ENCODE measurements at places on chromosomes 7 and 10. TPM values are rescaled to one million over a fixed set of nuclear protein-coding genes. Genes with fewer than 3 reads are reported as not detected.

TAX1BP1 gene
- 54.0 TPM for total RNA-seq

GRCh38 chr7:47648275-47648925, 66.5 kb upstream of the TNS3 start:
- no peak overlapping the region for H3K27ac ChIP-seq
- no peak for DNase-seq
- no peaks in the 10 kb centered on the region for H3K27me3 ChIP-seq
- H3K4me3 ChIP-seq: no peak overlapping the region
- no peaks in the 10 kb centered on the region for H3K36me3 ChIP-seq
- no peaks in the 10 kb centered on the region for H3K4me1 ChIP-seq

DNA sequence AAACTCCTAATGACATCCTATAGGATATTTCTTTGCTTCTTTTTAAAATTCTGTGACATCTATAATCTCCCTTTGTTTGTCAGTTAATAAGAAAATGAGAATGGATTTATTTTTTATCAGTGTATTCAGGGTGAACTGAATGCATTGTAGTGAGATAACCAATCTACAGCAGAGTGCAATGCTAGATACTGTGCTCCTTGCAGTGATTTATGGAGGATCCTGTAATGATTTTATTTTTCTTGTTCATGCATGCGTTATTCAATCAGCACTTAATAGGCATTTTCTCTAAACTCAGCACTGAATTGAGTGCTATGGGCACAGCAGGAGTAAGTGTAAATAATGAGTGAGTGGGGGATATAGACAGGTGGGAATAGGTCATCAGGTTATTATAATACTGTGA, 253.9 kb downstream of the CDK14 start:
- H3K36me3 ChIP-seq: no peaks in the 10 kb centered on the region
- no peak overlapping the region for H3K27ac ChIP-seq
- H3K27me3 ChIP-seq: no peaks in the 10 kb centered on the region
- no peak overlapping the region for H3K4me3 ChIP-seq
- H3K4me1 ChIP-seq: peaks cover 14% of the 10 kb centered on the region

- no peak for DNase-seq
- H3K27ac ChIP-seq: peak overlapping the region; percentile 5
- no peaks in the 10 kb centered on the region for H3K27me3 ChIP-seq
Observed at GRCh38 chr7:116571552-116571951, 46.7 kb downstream of the CAV1 start.

- H3K27ac ChIP-seq: no peak overlapping the region
- H3K27me3 ChIP-seq: no peaks in the 10 kb centered on the region
- H3K4me1 ChIP-seq: peaks cover 4% of the 10 kb centered on the region
- H3K4me3 ChIP-seq: no peak overlapping the region
- no peaks in the 10 kb centered on the region for H3K36me3 ChIP-seq
Observed at GRCh38 chr10:62175251-62175650, 93.4 kb downstream of the RTKN2 start.

DNA sequence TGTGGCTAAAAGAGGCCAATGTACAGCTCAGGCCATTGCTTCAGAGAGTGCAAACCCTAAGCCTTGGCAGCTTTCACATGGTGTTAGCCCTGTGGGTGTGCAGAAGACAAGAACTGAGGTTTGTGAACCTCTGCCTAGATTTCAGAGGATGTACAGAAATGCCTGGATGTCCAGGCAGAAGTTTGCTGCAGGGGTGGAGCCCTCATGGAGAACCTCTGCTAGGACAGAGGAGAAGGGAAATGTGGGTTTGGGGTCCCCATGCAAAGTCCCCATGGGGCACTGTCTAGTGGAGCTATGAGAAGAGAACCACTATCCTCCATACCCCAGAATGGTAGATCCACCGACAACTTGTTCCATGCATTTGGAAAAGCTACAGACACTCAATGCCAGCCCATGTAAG, 12.4 kb downstream of the SORCS1 start:
- DNase-seq: no peak
- no peak overlapping the region for H3K27ac ChIP-seq
- no peaks in the 10 kb centered on the region for H3K36me3 ChIP-seq
- H3K4me3 ChIP-seq: no peak overlapping the region

DNA sequence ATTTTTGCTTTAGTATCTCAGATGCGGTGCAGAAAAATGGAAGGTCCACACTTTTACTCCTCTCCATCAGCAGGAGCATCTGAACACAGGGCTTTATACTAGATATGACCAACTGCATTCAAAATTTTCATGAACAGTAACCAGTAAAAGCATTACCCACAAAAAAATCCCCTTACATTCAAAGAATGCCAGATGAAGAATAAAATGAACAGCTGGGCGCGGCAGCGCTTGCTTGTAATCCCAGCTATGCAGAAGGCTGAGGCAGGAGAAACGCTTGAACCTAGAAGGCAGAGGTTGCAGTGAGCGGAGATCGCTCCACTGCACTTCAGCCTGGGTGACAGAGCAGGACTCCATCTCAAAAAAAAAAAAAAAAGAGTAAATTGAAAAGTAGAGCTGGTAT, 3.1 kb downstream of the SAR1A start:
- H3K27ac ChIP-seq: no peak overlapping the region
- H3K4me1 ChIP-seq: peaks cover 16% of the 10 kb centered on the region
- no peak overlapping the region for H3K4me3 ChIP-seq
- no peaks in the 10 kb centered on the region for H3K27me3 ChIP-seq
- no peak for DNase-seq
- peaks cover 15% of the 10 kb centered on the region for H3K36me3 ChIP-seq

PLCE1 gene
- total RNA-seq: 0.26 TPM

NKX6-2 gene
- not detected for total RNA-seq

PLEKHS1 gene
- 0.09 TPM for total RNA-seq

MEIG1 gene
- total RNA-seq: not detected

C7orf57 gene
- not detected for total RNA-seq

DNA sequence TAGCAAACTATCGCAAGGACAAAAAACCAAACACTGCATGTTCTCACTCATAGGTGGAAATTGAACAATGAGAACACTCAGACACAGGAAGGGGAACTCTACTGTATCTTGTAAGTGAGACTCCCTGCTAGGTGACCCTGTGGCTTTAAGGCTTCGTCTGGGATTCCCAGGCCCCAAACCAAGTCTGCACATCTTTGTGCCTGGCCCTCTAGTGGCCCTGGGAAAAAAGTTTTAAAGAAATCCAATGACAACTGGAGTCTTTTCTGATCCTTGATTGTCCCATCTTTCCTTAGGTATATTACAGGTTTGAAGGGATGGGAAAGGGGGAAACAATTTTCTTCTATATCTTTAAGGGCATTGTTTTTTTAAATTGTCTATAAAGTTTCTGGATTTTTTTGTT, 10.6 kb upstream of the LIPM start:
- H3K4me3 ChIP-seq: no peak overlapping the region
- no peak overlapping the region for H3K27ac ChIP-seq
- no peaks in the 10 kb centered on the region for H3K27me3 ChIP-seq
- H3K4me1 ChIP-seq: no peaks in the 10 kb centered on the region

DNA sequence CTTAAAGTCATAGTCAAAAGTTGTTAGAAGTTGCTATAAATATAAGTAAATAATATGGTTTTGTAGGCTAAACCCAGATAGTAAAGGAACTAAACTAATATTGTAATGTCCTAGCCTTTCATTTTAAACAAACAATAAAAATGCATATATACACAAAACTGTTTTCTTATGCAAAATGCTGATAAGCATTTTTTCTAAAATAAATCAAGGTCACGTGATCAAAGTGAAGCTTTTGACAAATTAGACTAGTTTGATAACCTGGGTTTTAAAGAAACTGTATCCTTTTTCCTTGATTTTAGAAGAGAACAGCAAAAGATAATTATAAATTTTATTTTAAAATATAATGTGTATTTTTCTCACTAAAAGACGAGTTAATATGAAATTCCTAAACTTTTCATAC, 313.3 kb downstream of the PCDH15 start:
- H3K4me1 ChIP-seq: no peaks in the 10 kb centered on the region
- no peaks in the 10 kb centered on the region for H3K27me3 ChIP-seq
- no peak overlapping the region for H3K4me3 ChIP-seq
- H3K27ac ChIP-seq: no peak overlapping the region
- H3K36me3 ChIP-seq: no peaks in the 10 kb centered on the region

RPEL1 gene
- total RNA-seq: not detected

MYPN gene
- total RNA-seq: 0.87 TPM
